Cardiac ventricle fibroblast (primary cell): ENCODE measurements at places on chromosomes 3 and 15. TPM values are rescaled to one million over a fixed set of nuclear protein-coding genes. Genes with fewer than 3 reads are reported as not detected.

Gene ADIPOQ
- total RNA-seq, result 0.88 and 1.5 TPM in 2 replicates

Gene FEZF2
- not detected in 2 replicates for total RNA-seq

Gene KBTBD13
- total RNA-seq, result not detected in 2 replicates

Gene CSNK1G1
- total RNA-seq, result 17.5 and 27.0 TPM in 2 replicates

Gene SST
- not detected in 2 replicates for total RNA-seq

Gene NEK10
- 4.4 and 8.5 TPM in 2 replicates for total RNA-seq

Gene SCAANT1
- total RNA-seq, result not detected in 2 replicates

Gene UBR1
- total RNA-seq, result 12.4 and 12.5 TPM in 2 replicates

Gene ADAMTSL3
- total RNA-seq, result 0.39 and 0.50 TPM in 2 replicates

Gene FRMD4B
- 4.1 and 5.6 TPM in 2 replicates for total RNA-seq

Gene PIERCE2
- total RNA-seq, result 3.4 and 8.4 TPM in 2 replicates

Gene AHSG
- total RNA-seq, result not detected in 2 replicates

Gene PTX3
- total RNA-seq, result 457 and 493 TPM in 2 replicates

Gene GABRR3
- total RNA-seq, result not detected in 2 replicates

Gene CCR1
- total RNA-seq, result 0.34 TPM in 1 of 2 replicates, not detected in the other

Gene HCLS1
- 1.7 and 3.5 TPM in 2 replicates for total RNA-seq

Gene BFSP2
- total RNA-seq, result not detected in 2 replicates

Gene FBXO45
- 4.4 and 5.9 TPM in 2 replicates for total RNA-seq

Gene P2RY13
- not detected in 2 replicates for total RNA-seq

Gene IGSF10
- 11.6 and 14.9 TPM in 2 replicates for total RNA-seq

Gene CCR8
- total RNA-seq, result not detected in 2 replicates

Gene AVEN
- 11.8 and 11.9 TPM in 2 replicates for total RNA-seq

Gene NR2E3
- total RNA-seq, result not detected in 2 replicates

Gene ZBBX
- not detected in 2 replicates for total RNA-seq

Gene GLDN
- 0.19 and 2.5 TPM in 2 replicates for total RNA-seq

Gene PYGO1
- total RNA-seq, result 7.1 and 8.3 TPM in 2 replicates

Gene PLSCR2
- not detected in 2 replicates for total RNA-seq

Gene IQCF5
- total RNA-seq, result not detected in 2 replicates

Gene POU1F1
- total RNA-seq, result not detected in 2 replicates

Gene TMEM266
- not detected in 2 replicates for total RNA-seq

Gene MYZAP
- 0.81 and 0.83 TPM in 2 replicates for total RNA-seq

Gene SLC22A13
- total RNA-seq, result not detected in 2 replicates

Gene CLRN1
- not detected in 2 replicates for total RNA-seq

Gene HIGD2B
- total RNA-seq, result not detected in 2 replicates

Gene CHST2
- total RNA-seq, result 90.7 and 95.0 TPM in 2 replicates

Gene GHSR
- total RNA-seq, result not detected in 2 replicates

Gene RAD51
- total RNA-seq, result 1.7 and 2.7 TPM in 2 replicates

Gene RABL3
- total RNA-seq, result 15.6 and 21.5 TPM in 2 replicates

Gene GCSAM
- not detected in 2 replicates for total RNA-seq

Gene CNTN4
- total RNA-seq, result not detected in 2 replicates

Gene GOLGA6L9
- total RNA-seq, result 0.06 and 0.54 TPM in 2 replicates

Gene C3orf20
- total RNA-seq, result not detected in 2 replicates

Gene IVD
- total RNA-seq, result 39.0 and 41.2 TPM in 2 replicates

Gene ARPP19
- total RNA-seq, result 55.8 and 60.5 TPM in 2 replicates

Gene CATSPER2
- total RNA-seq, result 0.19 TPM in 1 of 2 replicates, not detected in the other

Gene GOLGA8O
- total RNA-seq, result 1.6 TPM in 1 of 2 replicates, not detected in the other
